ENCODE measurements at places on chromosomes 12 and 14.

DNA sequence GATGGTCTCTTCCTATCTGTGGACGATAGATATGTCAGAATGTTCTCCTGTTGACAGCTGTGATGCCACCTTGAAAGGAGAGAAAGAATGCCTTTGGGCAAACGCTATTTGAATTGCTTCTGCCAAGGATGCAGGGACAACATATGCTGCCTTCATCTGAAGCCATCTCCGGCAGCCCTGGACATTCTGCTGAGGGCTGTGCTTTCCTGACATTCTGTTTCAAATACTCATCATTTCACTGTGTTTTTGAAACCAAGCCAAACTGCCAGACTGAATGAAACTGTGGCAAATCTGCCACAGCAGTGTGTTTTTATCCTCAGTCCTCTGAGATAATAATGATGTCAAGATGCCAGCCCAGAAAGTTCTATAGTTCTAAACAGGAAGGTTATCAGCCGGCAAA, 85.8 kb upstream of the BCAT1 start:
- no peak for DNase-seq

DNA sequence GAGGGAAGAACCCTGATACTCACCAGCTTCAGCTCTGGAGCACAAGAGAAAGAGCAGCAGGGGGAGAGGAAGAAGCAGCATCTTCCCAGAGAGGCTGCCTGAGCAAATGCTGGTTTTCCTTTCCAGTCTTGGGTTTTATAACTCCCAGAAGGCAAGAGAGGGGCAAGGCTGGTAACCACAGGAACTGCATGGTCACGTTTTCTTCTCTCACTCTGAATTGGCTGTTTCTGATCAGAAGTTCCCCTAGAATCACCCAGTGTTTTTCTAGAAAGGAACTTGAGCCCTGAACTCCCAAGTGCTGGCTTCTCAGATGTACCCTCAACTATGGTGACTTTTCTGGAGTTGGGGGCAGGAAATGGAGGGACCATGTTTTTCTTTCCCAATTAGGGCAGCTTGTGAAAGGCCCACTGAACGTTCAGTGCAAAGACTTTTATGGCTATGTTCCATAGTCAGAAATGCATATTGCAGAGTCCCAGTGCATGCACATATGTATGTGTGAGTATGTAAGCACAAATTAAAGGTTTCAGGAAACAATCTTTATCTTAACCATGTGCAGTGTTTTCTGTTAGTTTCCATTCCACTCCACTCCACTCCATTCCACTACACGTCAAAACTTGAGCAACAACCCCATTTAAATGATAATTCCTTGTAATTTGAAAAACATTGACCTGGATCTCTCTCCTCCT, at the start of gene CMA1:
Gene CMA1, minus strand, starts transcription at position 111 of the 686 bp plus-strand sequence. Its CDS starts 30 bp downstream, at position 81.
- no peak for DNase-seq

DNA sequence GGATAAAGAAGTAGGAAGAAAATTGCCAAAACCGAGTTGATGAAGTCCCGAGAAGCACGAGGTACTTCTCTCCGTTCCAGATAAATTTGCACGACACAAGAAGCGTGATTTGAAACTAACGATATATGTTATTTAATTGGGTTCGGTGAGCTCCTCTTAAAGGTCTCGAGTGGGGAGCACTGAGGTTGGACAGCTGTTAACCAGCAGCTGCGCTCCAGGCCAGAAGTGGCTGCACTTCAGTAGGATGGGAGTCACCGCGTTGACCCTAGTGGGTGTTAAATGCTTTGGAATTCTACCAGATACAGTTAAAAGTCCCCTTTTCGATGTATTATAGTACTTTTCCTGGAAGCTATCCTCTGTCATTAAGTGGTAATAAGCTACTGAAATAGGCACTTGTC, 953 bp upstream of the DCAF5 start:
- DNase-seq: no peak

GRCh38 chr12:124456652-124457152, 110.7 kb downstream of the NCOR2 start:
- no peak for DNase-seq

GRCh38 chr14:52350445-52350844, 36.3 kb downstream of the PTGER2 start:
- DNase-seq: no peak

GRCh38 chr12:117161460-117162166, 28.7 kb downstream of the FBXO21 start:
- DNase-seq: no peak

DNA sequence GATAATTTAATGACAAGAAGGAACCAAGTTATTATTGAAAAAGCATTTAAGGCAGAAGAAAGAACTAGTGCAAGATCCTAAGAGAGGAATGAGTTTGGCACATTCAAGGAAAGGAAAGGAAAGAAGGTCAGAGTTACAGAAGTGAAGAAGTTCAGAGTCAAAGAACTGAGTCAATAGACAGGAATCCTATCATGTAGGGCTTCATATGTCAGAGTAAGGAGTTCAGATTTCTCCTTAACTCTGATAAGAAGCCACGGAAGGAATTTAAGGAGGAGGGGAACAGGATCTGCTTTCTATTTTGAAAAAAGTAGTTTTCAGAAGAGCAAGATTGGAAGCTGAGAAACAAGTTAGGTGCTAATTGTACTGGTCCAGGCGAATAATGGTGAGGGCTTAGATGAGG, 223.1 kb upstream of the FOXN3 start:
- DNase-seq: no peak

GRCh38 chr14:81533536-81534343, at the start of gene SEL1L:
TSS of gene SEL1L (minus strand) at chr14:81533853. CDS start at chr14:81533744, 109 bp downstream.
- DNase-seq: peak; percentile 100

GRCh38 chr12:77678621-77679020, 152.1 kb upstream of the NAV3 start:
- no peak for DNase-seq

DNA sequence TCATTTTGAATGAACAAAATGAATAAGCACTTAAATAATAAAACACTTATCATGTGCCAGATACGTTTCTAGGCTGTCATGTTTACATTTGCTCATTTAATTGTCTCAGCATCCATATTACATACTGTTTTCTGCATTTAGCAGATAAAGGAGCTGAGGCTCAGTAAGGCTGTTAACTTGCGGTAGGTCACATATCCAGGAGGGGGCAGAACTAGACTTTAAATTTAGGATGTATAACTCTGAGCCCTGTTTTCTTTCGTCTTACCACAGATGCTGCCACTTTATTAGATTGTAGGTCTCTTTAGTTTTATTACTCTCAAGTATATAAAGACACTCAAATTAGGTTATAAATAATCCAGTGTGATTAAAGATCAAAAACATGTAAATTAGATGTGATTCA, 17.7 kb downstream of the IRAK4 start:
- DNase-seq: peak; percentile 26

- DNase-seq: no peak
Measured at GRCh38 chr14:84041421-84041820, 1488.5 kb upstream of the FLRT2 start.

DNA sequence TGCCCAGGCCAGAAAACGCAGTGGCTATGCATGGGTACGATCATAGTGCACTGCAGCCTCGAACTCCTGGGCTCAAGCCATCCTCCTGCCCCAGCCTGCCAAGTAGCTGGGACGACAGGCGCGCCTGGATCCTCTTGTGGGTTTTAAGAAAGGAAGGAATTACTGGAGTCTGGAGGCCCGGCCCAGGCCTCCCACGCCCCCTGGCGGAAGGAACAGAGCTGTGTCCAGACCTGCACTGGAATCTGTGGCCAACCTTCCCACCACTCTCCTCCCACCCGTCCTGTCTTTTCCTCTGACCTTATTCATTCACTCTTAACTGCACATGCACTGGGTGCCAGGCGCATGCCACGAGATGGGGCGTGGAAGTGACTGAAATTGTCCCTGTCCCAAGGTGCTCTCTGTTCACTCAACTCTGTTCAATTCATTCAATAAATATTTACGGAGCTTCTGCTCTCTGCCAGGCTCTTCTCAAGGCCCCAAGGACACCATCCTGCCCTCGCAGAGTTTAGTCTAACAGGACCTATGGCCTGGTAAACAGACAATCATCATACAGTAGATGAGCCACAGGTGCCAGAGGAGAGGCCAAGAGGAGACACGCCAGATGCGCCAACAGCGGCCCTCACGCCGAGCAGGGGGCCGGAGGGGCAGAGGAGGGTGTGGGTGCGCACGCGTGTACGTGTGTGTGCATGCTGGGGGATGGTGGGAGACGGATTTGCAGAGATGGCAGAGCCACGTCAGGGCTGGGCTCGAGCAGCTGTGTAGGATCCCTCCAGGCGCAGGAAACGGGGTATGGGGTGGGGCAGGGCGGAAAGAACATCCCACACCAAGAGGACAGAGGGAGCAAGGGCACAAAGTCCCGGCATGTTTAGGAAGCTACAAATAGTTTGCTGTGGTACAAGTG, 13.7 kb upstream of the TMEM106C start:
- peak; percentile 86 for DNase-seq

- DNase-seq: no peak
Measured at GRCh38 chr14:32720927-32721326, 217.8 kb upstream of the NPAS3 start.

- DNase-seq: no peak
Measured at GRCh38 chr12:461425-461824, 1.7 kb downstream of the B4GALNT3 start.

DNA sequence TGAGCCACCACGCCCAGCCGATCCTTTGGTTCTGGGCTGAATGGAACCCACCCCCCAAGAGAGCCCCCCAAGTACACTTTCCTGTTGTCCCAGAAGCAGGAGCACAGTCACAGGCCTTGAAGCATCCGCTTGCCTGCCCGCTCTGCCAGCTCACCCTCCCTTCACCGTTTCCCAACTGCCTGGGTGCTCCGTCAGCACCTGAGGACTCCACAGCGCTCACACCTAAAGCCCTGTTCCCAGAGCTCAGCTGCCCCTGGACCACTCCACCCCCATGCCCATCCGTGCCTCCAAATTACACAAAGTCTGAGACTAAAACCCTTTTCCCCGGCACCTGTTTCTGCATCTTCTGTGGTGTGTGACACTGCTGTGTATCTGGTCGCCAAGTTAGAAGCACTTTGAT, 44.3 kb upstream of the TRAF3 start:
- no peak for DNase-seq

- DNase-seq: no peak
Measured at GRCh38 chr12:28859551-28859950, 289.5 kb upstream of the FAR2 start.

- DNase-seq: no peak
Measured at GRCh38 chr14:105014631-105015030, 6.3 kb downstream of the CDCA4 start.

- no peak for DNase-seq
Measured at GRCh38 chr14:73784181-73784987, 67.2 kb upstream of the PTGR2 start.

DNA sequence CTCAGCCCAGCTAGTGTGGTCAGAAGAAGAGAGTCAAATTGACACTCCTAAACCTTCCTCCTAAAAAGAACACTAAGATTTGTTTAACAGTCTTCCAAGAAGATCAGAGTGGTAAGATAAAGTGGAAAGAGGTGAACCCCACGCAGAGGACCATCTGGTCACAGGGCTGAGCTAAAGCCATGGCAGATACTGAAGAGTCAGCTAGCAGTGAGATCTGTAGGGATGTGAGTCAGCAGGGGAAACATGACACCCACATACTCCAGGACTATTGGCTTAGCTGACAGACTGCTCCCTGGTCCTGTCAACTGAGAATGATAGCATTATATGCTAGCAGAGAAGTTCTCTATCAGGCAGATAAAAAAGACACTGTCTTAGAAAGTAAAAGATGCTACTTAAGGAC, 269.4 kb upstream of the ALG10 start:
- DNase-seq: no peak

- DNase-seq: no peak
Measured at GRCh38 chr12:42779186-42779859, 189.8 kb upstream of the PRICKLE1 start.

GRCh38 chr12:77619425-77619824, 211.3 kb upstream of the NAV3 start:
- DNase-seq: no peak

DNA sequence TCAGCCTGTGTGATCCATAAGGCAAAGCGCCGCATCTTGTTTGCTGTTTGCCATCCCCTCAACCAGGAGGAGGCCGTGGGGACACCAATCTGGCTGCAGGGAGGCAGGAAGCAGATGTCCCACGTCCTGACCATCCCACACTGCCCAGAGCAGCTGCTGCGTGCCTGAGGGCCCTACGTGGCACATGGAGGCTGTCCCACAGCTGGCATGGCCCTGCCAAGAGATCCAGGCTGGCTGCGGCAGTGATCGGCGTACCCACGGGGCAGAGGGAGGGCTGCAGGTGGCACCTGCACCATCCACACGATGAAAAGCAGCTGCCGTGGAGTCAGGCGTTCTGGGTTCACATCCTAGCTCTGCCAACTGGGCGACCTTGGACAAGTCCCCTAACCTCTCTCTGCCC, 42.0 kb downstream of the NCOR2 start:
- DNase-seq: no peak

- peak; percentile 21 for DNase-seq
Measured at GRCh38 chr12:5395443-5396271, 36.3 kb upstream of the NTF3 start.

DNA sequence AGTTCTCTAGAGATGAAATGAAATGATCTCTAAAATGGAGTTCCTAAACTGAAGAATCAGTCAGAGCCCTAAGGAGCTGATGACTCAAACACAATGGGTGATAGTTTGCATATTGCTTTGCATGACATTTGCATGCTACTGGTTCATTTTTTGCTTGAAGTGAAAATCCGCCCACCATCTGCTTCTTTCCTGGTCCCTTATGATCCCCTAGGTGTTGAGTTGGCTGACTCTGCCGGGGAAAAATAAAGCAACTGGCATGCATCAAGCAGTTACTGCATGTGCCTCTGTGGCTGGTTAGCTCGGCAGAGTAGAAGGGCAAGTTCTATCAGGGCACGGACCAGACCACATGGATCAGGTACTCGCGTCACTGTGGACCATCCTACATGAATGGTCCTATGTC, 151.1 kb downstream of the PPM1H start:
- no peak for DNase-seq

GRCh38 chr12:94033784-94034183, 114.6 kb upstream of the PLXNC1 start:
- no peak for DNase-seq

- DNase-seq: no peak
Measured at GRCh38 chr12:125128439-125129178, 63.4 kb downstream of the AACS start.

DNA sequence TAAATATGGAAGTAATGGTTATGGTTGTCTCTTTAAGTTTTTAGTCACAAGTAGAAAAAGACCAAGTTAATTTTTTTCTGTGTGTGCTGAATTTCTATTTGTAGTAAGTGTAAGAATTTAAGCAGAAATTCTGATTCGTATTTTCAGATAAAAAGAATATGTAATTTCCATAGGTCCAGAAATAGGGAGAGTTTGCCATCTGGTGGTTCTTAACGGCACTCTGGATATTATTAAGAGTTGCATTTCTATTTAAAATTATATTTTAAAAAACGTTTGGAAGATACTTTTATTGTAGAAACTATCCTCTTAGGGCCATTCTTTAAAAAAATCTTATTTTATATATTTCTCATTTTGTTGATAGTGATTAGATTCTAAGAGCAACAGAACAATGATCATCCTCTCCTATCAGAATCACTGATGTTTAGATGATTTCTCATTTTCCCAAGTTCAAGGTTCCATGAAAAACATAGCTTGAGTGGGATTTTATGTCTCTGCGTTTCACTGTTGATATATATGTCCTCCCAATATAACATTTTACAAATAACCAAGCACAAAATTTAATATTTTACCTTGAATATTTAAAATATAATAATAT, 88.3 kb downstream of the LRRK2 start:
- DNase-seq: peak; percentile 40

Measured in eye (tissue), 1 donor.